Head of caudate nucleus (tissue), 42 donors: ENCODE measurements at places on chromosomes 4 and X.

- DNase-seq, result peak; percentile 41
Measured at GRCh38 chr4:176002007-176002613, 63.5 kb upstream of the WDR17 start.

- DNase-seq, result peak; percentile 36
Measured at GRCh38 chr4:1826531-1827350, 29.2 kb downstream of the LETM1 start.

DNA sequence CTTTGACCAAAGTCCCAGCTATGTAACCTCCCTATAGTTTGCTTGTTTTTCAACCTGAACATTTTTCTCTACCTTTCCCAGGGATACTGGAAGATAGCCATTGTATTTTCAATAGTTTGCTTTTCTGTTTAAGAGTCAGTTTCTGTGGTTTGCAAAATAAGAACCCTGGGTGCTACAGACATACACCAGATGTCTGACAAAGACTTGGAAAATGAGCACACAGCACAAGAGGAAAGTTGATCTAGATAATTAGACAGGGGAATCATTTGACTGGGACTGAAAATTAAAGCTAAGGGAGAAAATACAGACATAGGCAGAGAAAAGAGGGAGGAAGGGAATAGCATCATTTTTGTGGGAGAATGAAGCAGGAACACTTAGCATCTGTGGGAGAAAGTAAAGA lies 218.3 kb upstream of the CNKSR2 start:
- DNase-seq, result no peak

GRCh38 chr4:78613522-78614321 lies 62.2 kb downstream of the ANXA3 start:
- no peak for DNase-seq

DNA sequence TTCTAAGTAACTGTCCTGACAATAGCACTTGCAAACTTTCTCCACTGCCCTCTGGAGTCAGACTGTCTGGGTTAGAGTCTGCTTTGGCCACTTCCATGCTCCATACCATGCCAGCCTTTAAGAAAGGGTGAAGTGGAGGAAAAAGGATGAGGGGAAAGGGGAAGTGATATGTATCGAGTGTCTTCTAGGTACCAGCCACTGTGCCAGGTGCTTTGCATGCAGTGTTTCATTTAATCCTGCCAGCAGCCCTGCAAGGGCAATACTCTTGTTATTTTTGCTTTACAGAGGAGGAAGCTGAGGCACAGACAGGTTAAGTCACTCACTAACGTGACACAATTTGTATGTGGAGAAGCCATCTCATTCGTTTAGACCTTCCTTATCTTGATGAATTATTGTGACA lies 55.6 kb downstream of the RTL9 start:
- no peak for DNase-seq

DNA sequence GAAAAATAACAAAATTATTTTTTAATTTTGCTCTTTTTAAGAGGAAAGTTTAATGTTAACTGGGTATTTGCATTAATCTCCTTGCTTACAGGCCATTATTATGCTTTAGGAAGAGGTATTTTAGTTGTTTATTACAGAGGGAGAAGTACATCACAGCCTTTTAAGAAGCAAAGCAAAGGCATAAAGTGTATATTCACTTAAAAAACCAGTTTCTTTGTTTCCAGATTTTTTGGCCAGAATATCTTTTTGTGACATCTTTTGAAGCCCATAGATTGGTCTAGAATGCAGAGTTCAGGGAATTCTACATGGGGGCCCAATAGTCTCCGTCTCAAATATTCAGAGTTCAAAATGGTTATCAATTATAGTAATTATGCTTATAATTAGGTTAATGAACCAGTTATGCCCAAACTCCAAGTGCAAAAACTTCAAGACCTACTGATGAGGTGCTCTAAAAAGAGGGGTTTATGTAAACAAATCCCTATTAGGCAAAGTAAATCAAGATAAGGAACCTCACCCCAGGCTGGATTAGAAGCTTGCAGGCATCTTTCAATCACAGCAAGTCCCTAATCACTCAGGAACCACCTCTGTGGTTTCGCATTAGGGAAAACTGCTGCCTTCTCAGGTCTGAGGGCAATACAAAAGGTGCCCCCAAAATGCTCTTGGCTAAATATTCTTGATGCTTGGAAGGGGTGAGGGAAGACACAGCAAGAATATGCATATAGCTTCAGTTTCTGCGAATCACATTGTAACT lies 1.4 kb downstream of the CXXC4 start:
- DNase-seq, result no peak

DNA sequence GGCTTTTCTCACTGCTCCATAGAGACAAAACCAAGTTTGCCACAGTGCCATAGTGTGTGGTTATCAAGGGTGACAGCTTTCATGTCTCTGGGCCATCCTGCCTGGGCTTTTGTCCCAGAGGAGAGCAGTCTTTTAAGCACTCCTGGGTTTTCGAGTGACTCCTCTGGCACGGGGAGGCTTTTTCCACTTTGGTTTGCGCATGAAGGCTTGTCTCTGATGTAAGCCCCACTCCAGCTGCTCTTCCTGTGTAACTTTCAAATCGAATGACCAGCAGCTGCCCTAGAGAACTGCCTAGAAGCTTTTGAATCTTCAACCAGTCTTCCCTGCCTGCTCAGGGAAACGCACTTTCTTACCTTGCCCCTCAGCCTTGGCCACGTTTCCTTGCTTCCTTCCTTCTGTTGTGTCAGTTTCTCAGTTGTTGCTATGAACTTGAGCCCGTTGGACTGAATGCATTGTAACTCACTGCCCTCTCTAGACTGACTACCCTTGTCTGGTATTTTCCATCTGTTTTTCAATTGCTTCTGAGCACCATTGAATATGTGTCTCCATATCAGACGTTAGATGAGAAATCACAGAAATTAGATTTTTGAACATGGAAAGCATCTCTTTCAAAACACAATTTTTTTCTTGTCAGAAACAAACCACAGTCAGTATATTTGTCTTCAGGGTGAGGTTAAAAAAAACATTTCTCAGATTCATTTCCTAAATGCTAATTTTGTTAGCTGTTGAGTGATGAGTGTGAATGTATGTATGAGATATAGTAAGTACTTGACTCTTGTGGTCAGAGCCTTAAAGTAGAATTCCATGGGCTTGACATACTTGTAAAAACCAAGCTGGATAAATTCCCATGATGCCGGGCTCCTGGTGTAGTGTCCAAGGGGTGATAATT lies 45.3 kb downstream of the SLC9A6 start:
- no peak for DNase-seq

- no peak for DNase-seq
Measured at GRCh38 chr4:163901319-163901718, 406.8 kb downstream of the TMA16 start.

DNA sequence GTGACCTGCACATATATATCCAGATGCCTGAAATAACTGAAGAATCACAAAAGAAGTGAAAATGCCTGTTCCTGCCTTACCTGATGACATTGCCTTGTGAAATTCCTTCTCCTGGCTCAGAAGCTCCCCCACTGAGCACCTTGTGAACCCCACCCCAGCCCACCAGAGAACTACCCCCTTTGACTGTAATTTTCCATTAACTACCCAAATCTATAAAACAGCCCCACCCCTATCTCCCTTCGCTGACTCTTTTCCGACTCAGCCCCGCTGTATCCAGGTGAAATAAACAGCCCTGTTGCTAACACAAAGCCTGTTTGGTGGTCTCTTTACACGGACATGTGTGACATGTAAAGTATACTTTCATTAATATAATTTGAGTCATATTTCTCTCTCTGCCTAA lies 320.3 kb upstream of the TECRL start:
- DNase-seq, result no peak

GRCh38 chr4:108706289-108706688 lies 55.9 kb downstream of the OSTC start:
- DNase-seq, result peak; percentile 30

DNA sequence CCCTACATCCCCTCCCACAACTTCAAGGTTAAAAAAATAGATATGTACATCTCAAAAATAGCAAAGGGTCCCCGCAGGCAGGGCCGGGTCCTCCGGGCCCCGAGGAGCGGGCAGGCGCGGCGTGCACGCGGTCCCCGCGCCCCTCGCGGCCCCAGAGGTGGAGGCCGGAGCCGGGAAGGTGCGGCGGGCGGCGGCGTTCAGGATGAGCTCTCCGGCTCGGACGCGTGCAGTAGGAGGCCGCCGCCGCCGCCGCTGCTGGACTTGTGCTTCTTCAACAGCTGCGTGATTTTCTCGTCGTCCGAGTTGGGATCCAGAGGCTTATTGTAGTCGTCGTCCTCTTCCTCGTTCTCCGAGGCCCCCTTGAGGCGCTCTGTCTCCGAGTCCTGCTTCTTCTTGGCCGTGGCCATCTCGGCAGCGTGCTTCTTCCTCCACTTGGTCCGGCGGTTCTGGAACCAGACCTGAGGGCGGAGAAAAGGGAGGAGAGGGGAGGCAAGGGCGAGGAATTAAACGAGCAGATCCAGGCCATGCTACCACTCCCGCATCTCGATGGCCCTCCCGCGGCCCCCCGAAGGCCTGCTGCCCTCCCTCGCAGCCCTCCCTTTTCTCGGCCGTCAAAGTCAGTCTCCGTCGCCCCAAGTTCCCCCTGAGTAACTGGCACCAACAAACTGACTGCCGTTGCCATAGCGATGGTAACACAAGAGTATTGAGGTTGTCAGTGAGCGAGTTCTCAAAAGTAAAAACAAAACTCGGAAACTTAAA lies 5.8 kb downstream of the NKX6-1 start:
- no peak for DNase-seq

- DNase-seq, result no peak
Measured at GRCh38 chr4:141560056-141560455, 76.3 kb upstream of the IL15 start.
